ENCODE measurements at places on chromosomes 11 and 22. TPM values are rescaled to one million over a fixed set of nuclear protein-coding genes. Genes with fewer than 3 reads are reported as not detected.

DNA sequence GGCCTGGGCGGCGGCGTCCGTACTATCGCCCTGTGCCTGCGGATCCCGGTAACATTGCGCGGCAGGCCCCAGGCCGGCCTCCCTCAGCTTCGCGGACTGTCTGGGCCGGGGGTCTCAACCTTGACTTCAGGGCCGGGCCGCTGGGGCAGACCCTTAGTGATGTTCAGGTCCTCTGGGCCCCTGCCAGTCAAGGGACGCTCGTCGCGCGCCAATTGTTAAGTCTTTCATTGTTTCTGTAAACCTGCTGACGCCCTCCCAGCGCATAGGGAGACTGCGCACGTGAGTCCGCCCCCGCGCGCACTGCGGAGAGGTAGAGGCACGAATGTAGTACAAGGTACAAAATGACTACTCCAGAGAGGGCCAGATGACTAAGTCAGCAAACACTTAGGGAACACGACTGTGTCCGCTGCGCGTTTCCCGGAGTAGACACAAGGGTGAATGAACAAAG lies 451 bp upstream of the HDHD5 start:
- no peak for DNase-seq

- DNase-seq: no peak
These were observed 8.1 kb downstream of the MALAT1 start for GRCh38 chr11:65506772-65507505.

GRCh38 chr11:100719809-100720221 lies 32.7 kb downstream of the ARHGAP42 start:
- DNase-seq: no peak

DNA sequence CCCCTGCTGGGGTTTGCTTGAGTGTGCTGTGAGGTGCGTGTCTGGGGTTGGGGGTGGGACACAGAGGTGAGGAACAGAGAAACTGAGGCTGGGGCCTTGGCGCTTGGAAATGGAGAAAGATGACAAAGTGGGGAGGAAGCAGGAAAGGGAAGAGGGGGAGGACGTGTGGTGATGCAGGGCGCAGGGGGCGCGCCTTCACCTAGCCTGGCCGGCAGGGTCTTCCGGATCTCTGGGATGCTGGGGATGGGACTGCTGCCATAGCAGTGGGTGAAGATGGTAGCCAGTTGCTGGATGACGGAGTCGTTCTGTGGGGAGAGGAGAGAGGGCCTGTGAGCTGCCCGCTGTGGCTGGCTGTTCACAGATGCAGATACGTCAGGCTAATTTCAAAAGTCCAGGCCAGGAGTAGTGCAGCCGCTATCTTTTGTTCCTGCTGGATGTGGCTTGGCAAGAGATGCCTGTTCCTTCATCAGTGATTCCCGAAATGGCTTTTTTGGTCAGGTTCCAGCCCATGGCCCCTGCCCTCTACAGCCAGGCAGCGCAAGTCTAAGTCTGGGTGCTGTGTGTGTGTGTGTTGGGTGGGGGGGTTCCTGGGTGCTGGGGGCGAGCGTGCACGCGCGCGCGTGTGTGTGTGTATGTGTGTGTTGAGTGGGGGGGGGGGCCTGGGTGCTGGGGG lies 54.8 kb downstream of the NAT10 start:
- no peak for DNase-seq

- DNase-seq: no peak
These were observed 129.3 kb upstream of the B3GAT1 start for GRCh38 chr11:134541355-134541754.

- DNase-seq: no peak
These were observed 48.8 kb downstream of the CWF19L2 start for GRCh38 chr11:107408762-107409211.

DNA sequence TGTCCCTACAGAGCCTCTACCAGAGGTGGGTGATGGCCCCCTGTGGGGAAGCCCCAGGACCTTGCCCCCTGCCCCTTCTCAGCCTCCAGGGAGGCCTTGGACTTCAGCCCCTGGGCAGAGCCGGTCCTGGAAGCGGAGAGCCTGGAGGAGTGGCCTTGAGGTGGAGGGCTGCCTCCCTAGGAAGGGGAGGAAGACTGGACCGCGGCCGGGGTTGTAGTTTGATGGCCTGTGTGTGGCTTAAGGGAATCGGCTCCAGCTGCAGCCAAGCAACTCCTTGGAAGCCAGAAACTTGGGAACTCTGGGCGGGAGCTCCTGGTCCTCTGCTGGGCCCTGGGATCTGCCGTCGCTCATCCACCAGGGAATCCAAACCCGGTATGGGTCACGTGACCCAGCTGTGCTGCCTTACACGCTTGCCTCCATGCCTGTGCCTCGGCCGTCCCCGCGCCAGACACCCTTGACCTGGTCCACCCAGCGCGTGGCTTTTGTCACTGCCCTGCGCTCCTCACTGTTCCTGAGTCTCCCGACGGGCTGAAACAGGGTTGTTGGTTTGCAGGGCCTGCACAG lies 23.5 kb upstream of the ARHGAP8 start:
- DNase-seq: no peak

- no peak for DNase-seq
These were observed 21.4 kb downstream of the ADM start for GRCh38 chr11:10326012-10326964.

GRCh38 chr11:120088056-120088455 lies 49.9 kb downstream of the TRIM29 start:
- no peak for DNase-seq

DNA sequence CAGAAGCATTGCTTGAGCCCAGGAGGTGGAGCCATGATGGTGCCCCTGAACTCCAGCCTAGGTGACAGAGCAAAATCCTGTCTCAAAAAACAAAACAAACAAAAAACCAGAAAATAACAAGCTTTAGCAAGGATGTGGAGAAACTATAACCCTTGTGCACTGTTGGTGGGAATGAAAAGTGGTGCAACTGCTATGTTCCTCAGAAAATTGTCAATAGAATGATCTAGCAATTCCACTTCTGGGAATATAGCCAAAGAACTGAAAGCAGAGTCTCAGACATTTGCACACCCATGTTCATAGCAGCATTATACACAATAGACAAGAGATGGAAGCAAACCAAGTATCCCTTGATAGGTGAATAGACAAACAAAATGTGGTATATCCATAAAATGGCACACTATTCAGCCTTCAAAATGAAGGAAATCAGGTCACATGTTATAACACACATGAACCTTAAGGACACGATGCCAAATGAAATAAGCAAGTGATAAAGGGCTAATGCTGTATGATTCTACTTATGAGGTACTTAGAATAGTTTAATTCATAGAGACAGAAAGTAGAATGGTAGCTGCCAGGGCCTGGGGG lies 15.9 kb downstream of the KLHL22 start:
- no peak for DNase-seq

DNA sequence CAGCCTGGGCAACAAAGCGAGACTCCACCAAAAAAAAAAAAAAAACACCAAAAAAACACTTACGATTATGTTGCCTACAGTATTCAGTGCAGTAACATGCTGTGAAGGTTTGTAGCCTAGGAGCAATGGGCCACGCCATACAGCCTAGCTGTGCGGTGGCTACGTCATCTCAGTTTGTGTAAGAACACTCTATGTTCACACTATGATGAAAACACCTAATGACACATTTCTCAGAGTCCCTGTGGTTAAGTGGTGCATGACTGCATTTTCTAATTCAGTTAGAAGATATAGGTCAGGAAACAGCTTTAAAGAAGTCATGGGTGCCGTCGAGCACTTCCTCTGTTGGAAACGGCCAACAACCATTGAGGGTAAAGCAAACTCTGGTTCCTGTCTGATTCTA lies 75.7 kb upstream of the ANO1 start:
- DNase-seq: no peak

GRCh38 chr22:37412495-37413250 lies 14.6 kb downstream of the ELFN2 start:
- no peak for DNase-seq

DNA sequence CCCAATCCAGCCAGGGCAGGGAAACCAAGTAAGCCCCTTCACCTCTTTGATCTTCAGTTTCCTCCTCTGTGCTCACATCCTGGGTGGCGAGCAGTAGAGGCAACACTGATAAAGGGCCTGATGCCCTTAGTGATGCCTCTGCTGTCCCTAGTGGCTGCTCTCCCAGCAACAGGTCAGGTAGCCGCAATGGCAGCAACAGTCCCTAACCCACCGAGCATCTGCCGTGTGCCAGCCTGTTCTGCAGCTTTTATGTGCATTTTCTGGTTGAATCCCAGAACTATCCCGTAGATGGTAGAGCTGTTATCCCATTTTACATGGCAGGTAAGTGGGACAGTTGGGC lies 5.2 kb downstream of the SCYL1 start:
- DNase-seq: no peak

DNA sequence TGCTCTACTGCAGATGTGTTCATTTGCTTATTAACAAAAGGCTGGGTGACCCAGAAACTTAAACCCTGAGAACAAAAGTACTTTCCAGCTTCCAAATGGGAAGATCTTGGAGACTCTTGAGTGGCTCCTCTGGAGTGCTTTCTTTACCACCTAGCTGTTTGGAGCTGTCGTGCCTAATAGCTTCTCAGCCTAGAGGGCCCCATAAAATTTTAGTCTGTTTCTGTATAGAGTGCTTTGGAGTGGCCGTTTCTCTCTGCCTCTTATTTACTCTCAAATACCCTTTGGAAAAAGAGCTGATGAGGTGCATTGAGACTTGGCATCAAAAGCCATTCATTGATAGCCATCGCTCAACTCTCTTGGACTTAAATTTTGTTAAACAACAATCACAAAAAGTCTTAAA lies 50.7 kb downstream of the ZNRF3 start:
- DNase-seq: no peak

- DNase-seq: peak; percentile 82
These were observed 3.7 kb downstream of the CATSPER1 start for GRCh38 chr11:66022401-66023185.

DNA sequence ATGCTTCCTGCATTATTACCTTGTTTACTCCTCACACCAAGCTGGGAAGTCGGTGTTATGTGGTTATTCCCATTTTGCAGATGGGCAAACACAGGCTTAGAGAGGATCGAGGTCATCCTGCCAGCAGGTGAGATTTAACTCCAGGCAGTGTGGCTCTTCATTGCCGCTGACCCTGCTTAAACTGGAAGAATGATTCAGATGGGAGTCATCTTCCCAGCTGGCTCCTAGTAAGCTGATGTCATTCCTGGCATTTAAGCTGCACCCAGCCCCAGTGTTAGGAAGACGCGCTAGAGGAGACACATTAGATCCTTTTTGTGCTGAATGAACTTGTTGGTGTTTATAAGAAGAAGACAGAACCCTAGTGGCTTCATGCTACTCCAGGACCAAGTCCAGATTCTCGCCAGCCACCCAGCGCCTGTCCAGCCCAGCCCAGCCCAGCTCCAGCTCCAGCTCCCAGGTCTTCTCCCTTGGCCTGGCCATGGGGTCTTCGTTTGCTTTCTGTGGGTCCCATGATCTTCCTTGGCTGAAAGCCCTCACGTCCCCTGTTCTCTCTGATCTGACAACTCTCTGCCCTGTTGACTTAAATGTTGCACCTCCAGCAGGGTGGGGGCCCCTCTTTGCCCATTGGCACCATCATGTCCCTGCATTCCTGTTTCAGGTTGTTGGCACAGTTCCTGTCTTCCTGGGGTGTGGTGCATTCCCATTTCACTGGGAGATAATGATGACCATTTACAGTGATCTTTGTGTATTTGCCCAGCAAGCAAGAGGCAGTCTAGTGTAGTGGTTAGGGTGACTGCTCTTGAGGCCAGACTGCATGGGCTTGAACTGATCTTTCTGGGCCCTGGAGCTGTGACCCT lies 13.6 kb downstream of the PARVB start:
- DNase-seq: no peak

GRCh38 chr22:25488244-25489020 lies 76.0 kb upstream of the GRK3 start:
- no peak for DNase-seq

GRCh38 chr22:44597616-44598015 lies 99.6 kb upstream of the RTL6 start:
- DNase-seq: no peak

DNA sequence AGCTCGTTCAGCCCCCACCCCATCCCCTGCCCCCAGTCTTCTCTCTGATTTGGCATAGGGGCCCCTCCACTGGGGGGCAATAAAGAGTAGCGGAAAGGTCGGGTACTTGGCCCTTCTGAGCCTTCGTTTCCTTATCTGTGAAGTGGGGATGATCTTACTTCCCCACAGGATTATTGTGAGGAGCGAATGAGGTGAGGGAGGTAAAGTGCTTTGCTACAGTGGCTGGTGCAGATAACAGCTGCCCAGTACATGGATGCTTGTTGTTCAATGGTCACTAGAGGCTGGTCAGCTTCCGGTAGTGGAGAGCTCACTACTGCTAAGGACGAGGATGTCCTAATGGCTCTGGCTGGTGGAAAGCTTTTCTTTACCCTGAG lies 101.2 kb downstream of the CEP164 start:
- no peak for DNase-seq

- no peak for DNase-seq
These were observed 151.6 kb upstream of the TENM4 start for GRCh38 chr11:79592406-79592805.

DNA sequence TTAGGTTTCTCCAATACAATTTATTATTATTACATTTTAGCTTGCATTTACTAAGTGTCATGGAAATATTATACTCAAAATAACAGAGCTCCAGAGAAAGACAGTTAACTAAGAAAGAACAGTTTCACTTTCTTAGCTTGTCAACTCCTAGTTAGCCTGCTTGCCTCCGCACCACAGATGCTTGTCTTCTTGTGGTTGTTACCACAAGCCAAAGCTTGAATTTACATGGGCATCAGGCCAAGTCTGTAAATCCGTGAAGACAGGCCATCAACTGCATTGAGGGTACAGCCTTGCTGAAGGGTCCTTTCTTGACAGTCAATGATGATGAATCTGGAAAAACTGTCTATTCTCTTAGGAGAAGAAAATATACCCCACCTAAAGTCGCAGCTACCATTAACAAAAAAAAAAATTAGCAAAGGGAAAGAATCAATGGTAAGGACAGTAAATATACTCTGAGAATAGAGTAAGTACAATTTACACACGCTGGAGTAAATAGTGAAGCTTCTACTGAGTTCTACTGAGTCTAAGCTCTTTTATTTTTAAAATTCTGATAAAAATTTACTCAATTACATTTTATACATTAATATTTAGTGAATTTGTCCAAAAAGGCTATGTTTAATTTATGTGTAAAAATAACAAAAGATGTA lies 15.6 kb upstream of the DENND5A start:
- DNase-seq: no peak

DNA sequence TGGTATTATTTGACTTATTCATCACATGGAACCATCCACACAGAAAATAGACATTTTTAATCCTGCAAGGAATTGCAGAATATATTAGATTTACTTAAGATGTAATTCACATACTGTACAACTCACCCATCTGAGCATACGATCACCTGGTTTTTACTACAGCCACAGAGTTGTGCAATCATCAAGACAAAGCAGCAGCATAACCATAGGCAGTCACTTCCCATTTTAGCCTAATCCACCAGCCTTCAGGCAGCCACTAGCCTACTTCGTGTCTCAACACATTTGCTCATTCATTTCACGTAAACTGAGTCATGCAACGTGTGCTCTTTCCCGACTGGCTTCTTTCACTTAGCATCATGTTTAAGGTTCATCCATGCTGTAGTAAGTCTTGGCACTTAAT lies 23.0 kb downstream of the PIWIL3 start:
- no peak for DNase-seq

- DNase-seq: no peak
These were observed 64.5 kb downstream of the BARX2 start for GRCh38 chr11:129440028-129440713.

SLC5A1 gene
- not detected for total RNA-seq

SCUBE1 gene
- 0.12 TPM for total RNA-seq

APOL2 gene
- total RNA-seq: 35.7 TPM

CCDC81 gene
- 0.82 TPM for total RNA-seq

SCGB1C1 gene
- not detected for total RNA-seq

P2RX3 gene
- total RNA-seq: not detected

HEPHL1 gene
- not detected for total RNA-seq

RABL2B gene
- total RNA-seq: 57.6 TPM

MMP11 gene
- 3.6 TPM for total RNA-seq

Data from activated B cell treated with CpG ODN at 0.5 μM for 24 hours (primary cell).